ENCODE measurements at places on chromosomes 4 and X.

DNA sequence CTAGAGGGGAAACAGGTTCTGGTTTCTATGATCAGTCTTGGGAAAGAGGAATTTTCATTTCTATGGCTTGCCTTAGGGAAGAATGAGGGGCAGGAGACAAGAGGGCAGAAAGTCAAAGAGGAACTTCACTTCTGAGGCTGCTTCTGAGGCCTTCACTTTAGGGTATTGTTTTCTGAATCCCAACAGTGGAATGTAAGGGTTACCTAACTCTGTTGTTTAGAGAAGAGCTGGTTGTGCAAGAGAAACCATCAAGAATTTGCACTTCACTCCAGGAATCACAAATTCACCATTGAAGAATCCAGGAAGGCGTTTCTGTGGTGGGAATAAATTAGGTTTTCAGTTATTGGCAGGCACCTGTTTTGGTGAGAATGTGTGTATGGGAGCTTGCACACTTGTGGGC, 126.7 kb upstream of the AMOT start:
- DNase-seq = no peak

GRCh38 chr4:46316215-46316614, 73.7 kb downstream of the GABRA2 start:
- DNase-seq = no peak

DNA sequence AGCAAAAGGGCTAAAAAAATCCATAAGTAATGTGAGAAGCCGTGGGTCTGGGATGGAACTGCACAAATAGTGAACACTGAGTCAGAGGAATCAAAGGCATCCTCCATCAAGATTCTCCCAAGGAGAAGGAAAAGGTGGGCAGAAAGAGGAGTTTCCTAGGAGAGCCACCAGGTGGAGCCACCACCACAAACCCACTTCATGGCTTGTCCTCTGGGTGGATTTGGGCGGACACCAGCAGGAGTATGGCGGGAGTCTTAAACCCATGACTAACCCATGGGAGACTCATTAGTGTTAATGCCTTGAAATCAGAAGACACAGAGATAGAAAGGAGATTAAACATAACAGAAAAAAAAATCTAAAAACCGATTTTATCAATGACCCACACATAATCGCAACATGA, 147.7 kb downstream of the SH3KBP1 start:
- DNase-seq = peak; percentile 48

DNA sequence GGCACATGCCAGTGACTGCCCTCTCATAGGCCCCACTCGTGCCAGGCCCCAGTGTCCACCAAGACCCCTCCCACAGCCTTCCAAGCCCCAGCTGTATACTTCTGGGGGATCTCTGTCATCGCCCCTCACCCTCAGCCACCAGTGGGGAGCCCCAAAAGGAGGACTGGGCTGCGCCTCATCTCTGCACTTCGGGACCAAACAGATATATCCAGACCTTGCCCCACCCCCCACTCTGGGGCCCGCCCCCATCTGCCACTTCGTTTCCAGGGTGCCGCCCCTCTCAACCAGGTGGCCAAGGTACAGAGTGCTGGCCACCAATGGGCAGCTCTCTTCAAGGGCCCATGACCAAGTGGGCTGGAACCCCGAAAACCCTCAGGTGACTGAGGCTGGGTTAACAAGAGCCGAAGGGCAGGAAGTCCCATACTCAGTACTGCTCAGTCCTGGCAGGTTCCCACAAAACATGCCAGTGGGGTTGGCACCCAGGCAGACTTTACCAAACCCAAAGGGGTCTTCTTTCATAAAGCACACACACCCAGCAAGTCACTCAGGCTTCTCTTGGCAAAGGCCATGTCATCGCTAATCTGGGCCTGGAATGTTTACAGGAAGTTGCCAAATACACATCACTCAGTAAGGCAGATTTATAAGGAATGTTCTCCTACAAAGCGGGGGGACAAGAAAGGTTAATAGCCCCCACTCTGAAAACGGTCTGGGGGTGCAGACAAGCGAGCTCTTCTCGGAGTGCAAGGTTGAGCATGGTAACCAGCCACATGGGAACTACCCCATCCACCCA, 4.4 kb downstream of the ZFYVE28 start:
- peak; percentile 56 for DNase-seq

DNA sequence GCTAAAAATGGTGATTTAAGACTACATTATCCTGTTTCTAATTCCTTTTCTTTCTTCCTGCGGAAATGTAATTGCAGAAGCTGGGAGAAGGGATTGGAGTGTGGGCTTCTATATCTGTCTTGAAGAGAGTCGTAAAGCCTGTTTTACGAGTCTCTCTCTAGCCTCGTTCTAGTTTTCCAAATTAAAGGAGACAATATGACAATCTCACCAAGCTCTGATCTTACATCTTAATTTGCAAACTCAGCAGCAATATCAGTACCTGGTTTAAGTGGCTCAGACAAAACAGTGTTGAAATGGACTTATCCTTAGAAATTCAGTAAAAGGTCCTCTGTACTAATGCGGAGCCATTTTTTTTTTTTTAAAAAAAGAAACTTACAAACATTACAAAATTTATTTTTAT, 349.5 kb upstream of the HAND2 start:
- DNase-seq = no peak

- no peak for DNase-seq
Observed at GRCh38 chrX:125093852-125094251, 225.8 kb upstream of the TEX13C start.

DNA sequence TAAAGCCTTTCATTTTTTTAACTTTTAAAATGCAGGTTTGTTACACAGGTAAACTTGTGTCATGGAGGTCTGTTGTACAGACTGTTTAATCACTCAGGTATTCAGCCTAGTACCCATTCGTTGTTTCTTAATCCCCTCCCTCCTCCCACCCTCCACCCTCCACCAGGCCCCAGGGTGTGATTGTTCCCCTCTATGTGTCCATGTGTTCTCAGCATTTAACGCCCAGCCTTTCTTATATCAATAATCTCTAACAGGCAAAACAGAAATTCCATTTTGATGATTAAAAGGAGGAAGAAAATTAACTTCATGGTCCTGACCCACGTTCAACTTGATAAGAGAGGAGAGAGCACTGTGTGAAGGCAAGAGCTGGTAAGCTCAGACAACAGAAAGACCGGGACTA, 75.1 kb downstream of the TSPAN5 start:
- no peak for DNase-seq

DNA sequence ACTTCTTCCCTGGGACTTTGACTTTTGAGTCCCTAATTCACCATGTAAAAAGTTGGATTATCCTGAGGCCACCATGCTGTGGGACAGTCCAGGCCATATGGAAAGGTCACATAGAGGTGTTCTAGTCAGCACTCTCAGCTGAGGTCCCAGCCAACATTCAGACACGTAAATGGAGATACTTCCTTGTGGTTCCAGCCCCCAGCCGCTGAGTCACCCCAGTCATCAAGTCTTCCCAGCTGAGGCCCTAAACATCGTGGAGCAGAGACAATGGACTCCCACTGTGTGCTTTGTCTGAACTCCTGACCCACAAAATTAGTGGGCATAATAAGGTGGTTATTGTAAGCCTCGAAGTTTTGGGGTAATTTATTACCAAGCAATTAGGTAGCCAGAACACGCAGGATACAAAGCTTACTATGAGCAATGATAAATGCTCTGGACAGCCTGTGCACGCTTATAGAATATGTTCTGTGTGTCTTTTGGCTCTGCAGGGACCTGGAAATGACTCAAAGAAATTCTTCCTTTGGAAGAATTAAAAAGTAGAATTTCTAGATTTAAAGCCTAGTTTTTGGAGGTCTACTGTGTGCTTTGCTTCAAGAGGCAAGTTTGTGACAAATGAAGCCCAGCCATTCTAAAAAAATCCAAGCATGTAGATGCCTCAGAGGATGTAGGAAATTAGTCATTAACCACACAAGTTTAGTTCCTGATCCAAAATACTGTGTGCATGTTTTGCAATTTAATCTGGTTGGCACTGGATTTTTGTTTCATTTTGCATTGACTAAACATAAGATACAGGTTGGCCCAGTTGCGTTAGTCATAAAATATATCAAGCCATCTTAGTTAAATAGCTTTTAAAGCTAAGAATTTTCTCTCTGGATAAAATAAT, 33.2 kb upstream of the SLC9A7 start:
- DNase-seq = peak; percentile 9

GRCh38 chr4:98542011-98542410, 116.4 kb downstream of the TSPAN5 start:
- DNase-seq = no peak

- no peak for DNase-seq
Observed at GRCh38 chrX:68462653-68463052, 29.4 kb upstream of the OPHN1 start.

- DNase-seq = no peak
Observed at GRCh38 chr4:153684971-153685371, 891 bp downstream of the TLR2 start.

- DNase-seq = no peak
Observed at GRCh38 chr4:100754751-100755150, 236.9 kb upstream of the EMCN start.

- DNase-seq = no peak
Observed at GRCh38 chrX:2705046-2705832, 14.1 kb downstream of the CD99 start.

DNA sequence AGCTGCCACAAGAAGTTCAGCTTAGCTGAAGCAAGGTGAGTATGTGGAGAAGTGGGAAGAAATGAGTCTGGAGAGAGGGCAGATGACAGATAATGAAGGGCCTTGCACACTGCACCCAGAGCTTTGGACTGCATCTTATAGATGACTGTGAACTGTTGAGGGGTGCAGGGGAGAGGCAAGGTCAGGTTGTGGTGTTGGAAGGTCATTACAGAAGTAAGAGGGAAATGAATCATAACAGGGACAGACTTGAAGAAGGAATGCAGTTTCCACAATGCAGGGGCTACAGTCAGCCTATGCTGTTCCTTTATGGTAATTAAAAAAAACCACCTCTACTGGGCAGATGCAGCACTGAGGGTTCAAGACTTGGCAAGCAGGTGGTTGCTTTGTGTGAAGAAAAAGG, 4.8 kb upstream of the IGFBP7 start:
- DNase-seq = no peak

- DNase-seq = no peak
Observed at GRCh38 chr4:109699553-109700225, 3.6 kb downstream of the CASP6 start.

- no peak for DNase-seq
Observed at GRCh38 chr4:107599841-107600240, 120.2 kb downstream of the PAPSS1 start.

DNA sequence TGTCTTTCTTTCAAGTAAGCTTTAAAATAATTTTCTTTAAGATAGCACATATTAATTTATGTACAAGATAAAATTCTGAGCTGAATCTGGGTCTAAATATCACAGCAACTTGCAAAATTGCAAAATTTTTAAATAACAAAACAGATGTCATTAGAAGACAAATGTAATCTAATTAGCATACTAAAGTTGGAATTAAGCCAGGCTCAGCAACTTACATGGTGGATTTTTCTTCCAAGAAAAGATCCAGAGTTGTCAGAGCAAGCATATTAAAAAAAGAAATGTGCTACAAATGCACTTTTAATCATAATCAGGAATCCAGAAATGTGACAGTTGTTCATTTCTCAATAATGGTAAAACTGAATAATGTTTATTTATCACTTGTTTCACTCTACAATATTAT, 906.9 kb upstream of the INTU start:
- DNase-seq = no peak

DNA sequence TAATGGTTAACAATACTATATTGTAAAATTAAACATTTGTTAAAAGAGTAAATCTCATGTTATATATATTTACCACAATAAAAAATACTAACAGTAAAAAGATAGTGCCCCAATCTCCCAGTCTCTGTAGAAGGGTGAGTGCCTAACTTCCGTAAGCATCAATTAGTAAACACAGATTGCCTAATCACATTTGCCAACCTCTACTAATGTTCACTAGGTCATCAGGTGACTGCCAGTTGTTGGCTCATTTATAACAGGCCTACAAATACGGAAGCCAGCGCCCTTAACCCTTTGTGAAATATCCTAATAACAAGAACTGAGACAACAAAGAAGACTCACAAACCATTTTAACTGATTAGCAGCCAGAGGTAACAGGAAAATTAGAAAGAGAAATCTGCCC, 345.1 kb downstream of the INPP4B start:
- DNase-seq = no peak

- no peak for DNase-seq
Observed at GRCh38 chr4:5866841-5867813, 25.8 kb downstream of the CRMP1 start.

DNA sequence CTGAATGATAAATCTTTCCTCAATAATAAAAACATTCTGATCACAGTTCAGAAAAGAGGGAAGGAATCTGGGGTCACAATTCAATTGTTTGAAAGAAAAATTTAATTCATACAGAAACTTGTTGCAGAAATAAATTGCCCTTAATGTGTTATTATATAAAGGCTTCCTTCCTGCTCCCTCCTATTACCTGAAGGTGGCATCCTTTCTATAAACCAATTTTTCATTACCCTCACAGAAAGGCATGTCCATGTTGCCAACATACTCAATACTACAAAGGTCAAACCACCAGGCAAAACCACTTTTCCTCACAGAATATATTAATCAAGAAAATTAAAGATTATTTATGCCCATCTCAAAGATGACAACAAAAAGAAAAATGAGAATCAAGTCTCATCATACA, 194.3 kb upstream of the CT83 start:
- DNase-seq = no peak

- no peak for DNase-seq
Observed at GRCh38 chr4:98260047-98260578, 1.1 kb upstream of the RAP1GDS1 start.

DNA sequence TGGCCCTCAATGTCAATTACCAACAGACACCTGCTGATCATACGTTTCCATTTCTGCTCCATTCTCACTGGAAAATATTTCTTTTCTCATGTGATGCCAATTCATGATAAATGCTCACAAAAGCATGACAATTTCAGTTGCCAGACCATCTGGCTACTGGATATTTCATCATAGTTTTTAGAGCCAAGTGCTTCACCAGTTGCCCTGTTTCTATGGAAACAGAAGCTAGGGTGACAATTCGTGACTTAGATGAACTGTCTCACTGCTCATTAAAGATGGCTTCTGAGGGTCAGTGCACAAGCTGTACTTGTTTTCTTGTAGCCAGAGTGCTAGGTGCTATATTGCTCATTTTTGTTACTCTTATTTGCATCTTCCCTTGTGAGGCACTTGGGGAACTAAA, 184.9 kb downstream of the COMMD8 start:
- DNase-seq = no peak

- DNase-seq = no peak
Observed at GRCh38 chrX:110803506-110803905, 7.9 kb upstream of the CHRDL1 start.

- DNase-seq = peak; percentile 36
Observed at GRCh38 chr4:148044912-148045352, 313.0 kb downstream of the ARHGAP10 start.

GRCh38 chr4:10107111-10108091, 9.2 kb downstream of the WDR1 start:
- no peak for DNase-seq

DNA sequence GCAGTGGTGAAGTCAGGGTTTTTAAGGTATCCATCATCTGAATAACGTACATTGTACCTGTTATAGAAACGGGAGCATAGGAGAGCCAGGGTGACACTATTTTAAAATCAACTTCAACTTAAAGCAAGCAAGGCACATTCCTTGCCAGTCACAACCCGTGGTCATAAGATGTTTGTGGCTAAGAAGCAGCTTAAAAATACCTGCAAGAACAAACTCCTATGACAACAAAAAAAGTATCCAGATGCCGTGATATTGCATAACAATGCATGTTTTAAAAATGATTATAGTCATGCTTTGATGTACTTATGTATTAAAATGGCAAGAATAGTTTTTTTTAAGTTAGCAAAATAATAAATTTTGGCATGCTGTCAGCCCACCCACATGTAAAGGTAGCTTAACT, 16.5 kb upstream of the SYNPO2 start:
- no peak for DNase-seq

GRCh38 chrX:131277543-131278136, 11.5 kb downstream of the IGSF1 start:
- no peak for DNase-seq

Data from CD4-positive, alpha-beta T cell treated with Interleukin-4 for 1 hour (primary cell).